ENCODE measurements at places on chromosomes 2 and 18.
A peak's percentile ranks its signal among the peaks of the same experiment; 100 is the strongest.

GRCh38 chr18:45227001-45227742, 388.1 kb upstream of the SLC14A2 start:
- DNase-seq, result no peak

- DNase-seq, result no peak
Observed at GRCh38 chr18:77110936-77111335, 21.6 kb downstream of the MBP start.

DNA sequence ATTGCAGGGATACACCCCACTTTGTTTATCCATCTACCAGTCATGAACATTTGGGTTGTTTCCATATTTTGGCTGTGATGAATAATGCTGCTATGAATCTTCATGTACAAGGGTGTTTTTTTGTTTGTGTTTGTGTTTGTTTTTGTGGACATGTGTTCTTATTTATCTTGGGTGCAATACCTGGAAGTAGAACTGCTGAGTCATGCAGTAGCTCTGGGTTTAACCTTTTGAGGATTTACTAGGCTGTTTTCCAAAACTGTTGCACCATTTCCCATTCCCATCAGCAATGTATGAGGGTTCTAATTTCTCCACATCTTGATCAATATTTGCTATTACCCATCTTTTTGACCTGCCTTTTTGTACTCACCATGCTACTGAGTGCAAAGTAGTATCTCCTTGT, 140.0 kb upstream of the CYP1B1 start:
- DNase-seq, result no peak

DNA sequence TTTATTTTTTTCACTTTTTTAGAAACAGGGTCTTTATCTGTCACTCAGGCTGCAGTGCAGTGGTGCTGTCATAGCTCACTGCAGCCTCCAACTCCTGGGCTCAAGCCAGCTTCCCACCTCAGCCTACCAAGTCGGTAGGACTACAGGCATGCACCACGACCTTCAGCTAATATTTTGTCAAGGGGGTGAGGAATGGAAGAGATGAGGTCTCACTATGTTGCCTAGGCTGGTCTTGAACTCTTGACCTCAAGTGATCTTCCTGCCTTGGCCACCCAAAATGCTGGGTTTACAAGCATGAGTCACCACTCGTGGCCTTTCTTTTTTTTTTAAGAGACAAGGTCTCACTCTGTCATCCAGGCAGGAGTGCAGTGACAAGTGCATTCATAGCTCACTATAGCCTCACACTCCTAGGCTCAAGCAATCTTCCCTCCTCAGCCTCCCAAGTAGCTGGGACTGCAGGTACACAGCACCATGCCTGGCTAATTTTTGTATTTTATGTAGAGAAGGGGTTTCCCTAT, 13.4 kb downstream of the PPP1R7 start:
- no peak for DNase-seq

- DNase-seq, result no peak
Observed at GRCh38 chr2:226159875-226160479, 639.6 kb downstream of the IRS1 start.

DNA sequence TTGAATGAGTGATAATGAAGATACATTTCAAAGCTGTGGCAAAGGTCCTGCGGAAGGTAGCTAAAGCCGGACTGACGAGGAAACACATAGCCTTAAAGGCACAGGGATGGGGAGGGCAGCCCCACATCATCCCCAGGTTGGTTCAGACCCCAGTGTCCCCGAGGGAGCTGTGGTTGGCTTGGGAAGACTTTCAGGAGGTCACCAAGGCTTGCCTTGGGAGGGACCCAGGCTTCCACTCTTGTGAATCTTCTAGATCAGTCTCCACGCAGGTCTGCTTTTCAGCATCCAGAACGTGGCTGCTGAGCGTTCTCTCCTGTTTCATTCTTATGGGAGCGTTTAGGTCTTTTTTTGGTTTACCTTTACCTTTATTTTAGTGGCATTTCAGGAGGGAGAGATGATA, 16.8 kb downstream of the KIF1A start:
- no peak for DNase-seq

DNA sequence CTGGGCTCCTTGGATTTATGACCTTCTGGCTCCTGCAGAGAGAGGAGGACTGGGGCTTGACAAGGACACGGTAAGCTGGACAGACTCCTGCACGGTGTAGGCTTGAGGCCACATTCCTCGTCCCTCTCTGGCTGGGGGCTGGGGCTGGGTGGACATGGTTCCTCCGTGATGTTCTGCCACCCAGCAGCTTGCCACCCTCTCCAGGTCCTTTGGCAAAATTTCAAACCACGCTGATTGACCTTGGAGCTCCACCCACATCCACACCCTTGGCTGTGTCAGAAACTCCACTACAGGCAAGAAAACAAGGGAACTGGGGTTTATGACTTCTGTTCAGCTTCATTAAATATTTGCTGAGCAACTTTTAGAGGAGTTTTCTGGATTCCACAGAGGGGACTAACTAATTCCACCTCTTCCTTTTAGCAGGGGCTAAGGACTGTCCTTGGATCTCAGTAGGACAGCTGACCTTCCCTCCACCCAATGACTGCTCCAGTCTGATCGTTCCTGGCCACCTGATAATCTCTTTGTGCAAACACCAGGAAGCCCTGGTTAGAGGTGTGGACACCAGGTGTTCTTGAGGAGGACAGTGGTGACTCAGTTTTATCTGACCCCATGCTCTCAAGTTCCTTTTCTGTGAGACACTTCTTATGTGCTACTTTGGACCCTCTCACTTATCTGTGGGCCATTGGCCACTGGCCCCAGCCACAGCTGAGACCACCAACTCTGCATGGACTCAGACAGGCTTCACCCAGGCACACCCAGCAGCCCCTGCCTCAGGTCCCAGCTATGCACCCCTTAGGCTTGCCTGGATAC, 29.3 kb downstream of the GPR55 start:
- DNase-seq, result no peak

GRCh38 chr2:75162259-75162658, 37.1 kb downstream of the TACR1 start:
- no peak for DNase-seq

- DNase-seq, result no peak
Observed at GRCh38 chr2:174062934-174063333, 97.8 kb upstream of the SP3 start.

DNA sequence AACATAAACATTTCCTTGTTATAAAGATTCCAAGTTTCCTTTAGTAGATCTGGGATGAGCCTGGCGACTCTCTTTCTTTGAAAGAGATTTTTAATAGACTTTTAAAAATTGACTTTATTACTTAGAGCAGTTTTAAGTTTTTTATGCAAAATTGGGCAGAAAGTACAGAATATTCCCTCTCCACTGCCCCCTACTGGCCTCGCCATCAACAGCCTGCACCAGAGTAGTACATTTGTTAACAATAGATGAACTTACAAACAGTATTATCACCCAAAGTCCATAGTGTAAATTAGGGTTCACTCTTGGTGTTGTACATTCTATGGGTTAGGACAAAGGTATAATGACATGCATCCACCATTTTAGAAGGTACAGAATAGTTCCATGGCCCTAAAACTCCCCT, 3.9 kb downstream of the MAP3K19 start:
- no peak for DNase-seq

- DNase-seq, result peak; percentile 54
Observed at GRCh38 chr2:241161646-241162281, 11.5 kb downstream of the PPP1R7 start.

- no peak for DNase-seq
Observed at GRCh38 chr18:38367473-38367872, 801.9 kb upstream of the CELF4 start.

DNA sequence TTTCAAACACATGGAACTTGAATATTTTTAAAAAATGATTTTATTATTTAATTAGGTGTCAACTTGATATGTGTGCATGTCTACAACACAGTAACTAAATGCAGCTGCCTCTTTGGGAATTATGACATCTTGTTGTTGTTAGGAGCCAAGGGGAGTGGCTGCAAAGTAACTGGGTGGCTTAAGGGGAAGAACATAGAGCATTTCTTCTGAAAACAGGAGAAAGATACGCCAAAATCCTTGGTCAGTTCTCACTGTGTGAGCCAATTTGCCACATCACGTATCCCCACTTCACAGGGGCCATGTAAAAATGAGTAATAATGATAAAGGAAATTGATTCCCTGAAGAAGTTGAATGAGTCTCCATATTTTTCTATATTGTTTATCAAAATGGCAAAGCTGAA, 309.8 kb upstream of the COL3A1 start:
- DNase-seq, result no peak

GRCh38 chr18:75131381-75132000, 77.4 kb downstream of the PTGR3 start:
- no peak for DNase-seq

DNA sequence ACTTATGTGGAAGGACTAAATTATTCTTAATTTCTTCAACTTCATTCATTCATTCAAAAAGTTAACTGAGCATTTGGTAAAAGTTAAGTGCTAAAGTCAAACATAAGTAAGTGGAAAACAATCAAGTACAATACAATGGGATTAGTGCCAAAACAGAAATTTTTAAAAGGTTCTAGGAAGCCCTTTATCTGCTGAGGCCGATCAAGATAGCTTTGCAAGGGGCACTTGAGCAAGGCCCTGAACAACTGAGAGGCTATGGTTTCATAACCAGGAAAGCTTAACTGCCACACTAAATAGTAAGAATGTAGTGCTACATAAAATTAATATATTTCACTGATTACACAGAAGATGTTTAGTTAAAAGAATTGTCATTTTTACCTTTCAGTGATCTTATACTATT, 76.5 kb downstream of the NOL10 start:
- no peak for DNase-seq

DNA sequence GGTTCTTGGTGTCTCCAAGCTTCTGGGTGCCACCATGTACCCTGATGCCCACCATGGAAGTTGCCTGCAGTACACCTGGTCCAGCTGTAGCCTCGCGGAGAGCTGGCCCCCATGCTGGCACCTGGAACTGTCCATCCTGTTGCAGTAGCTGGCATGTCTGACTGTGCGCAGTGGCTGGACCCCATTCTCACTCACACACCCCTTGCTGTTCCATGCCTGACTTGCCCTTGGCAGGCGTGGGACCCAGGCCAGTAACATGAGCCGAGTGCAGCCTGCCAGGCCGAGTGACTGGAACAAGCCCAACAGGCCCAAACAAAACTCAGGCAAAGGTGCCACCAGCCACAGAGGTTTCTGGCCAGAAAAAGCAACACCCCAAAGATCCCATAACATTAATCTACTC, 73.8 kb downstream of the NEURL3 start:
- no peak for DNase-seq

- DNase-seq, result no peak
Observed at GRCh38 chr18:51614967-51615571, 417.6 kb upstream of the MEX3C start.

GRCh38 chr18:59402432-59403090, 43.5 kb upstream of the LMAN1 start:
- DNase-seq, result peak; percentile 78

DNA sequence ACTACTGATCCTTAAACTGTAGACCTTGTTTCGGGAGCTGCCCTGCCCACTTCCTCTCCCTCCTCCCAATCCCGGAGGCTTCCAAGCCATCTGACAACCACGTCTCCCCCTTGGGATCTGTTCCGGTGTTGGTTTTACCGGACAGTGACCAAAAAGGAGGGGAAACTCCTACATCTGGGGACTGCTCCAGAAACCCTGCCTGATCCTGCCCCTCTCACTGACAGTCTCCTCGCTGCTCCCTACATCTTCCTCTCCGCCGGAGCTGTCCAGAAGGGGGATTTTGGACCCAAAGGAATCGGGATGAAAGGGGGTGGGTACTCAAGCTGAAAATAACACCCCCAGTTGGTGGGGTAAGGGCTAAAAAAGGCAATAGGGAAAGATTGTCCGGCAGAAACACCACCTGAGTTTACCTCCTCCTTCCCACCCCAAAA, 1.5 kb downstream of the INO80D start:
- DNase-seq, result peak; percentile 51

DNA sequence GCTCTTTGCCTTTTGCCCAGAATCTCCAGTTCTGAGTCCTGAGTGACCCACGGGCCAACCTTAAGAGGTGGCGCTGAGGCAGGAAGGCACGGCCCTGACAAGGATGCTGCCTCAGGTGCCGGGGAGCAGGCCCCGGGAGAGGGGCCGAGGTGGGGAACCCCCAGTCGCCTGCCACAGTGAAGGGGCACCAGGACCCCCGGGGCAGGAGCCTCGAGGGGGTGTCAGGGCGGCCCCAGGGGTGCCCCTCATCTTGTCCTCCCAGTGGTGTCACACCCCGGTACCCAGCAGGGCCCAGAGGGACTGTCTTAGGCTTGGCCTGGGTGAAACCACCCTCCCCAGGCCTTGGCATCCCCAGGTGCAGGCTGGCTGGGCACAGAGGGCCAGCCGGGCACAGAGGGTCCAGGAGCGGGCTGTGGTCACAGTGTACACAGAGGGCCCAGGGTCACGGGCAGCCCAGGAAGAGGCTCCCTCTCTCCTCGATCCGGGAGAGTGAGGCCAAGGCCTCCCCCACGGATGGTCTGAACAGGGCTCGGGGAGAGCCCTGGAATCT, 1.0 kb downstream of the PDCD1 start:
- no peak for DNase-seq

- DNase-seq, result no peak
Observed at GRCh38 chr2:215811003-215811402, 202.3 kb downstream of the MREG start.

DNA sequence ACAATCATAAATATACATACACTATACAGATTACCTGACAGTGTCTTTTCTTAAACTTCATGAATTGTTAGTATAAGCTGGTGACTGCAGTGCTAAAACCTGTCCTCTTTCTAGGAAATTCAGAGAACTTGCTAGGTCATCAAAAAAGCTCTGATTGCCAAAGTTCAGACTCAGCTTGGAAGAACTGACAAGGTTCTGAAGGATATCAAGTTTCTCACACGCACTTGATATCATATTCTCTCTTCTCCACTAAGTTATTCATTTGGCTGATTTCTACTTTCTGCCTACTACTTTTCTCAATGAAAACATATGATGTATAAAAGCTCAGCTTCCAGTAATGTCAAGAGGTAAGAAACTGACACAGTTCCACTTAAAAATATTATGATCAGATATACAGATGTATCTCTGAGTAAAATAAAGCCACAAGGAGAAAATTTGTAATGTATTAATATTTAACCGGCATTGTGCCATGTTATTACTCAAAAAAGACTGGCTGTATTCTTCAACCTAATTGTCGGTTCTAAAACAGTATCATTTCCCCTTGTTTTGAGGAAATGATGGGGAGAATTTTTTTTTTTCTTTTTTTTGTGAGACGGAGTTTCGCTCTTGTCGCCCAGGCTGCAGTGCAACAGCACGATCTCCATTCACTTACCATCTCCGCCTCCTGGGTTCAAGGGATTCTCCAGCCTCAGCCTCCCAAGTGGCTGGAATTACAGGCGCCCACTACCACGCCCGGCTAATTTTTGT, 2.4 kb downstream of the OSBPL1A start:
- peak; percentile 4 for DNase-seq

GRCh38 chr2:151937966-151938365, 109.7 kb upstream of the ARL5A start:
- no peak for DNase-seq

GRCh38 chr2:73007991-73008765, 63.3 kb downstream of the SFXN5 start:
- no peak for DNase-seq

All from midbrain (tissue), 1 donor.